ENCODE measurements at places on chromosomes 16 and 17. TPM values are rescaled to one million over a fixed set of nuclear protein-coding genes. Genes with fewer than 3 reads are reported as not detected.

DNA sequence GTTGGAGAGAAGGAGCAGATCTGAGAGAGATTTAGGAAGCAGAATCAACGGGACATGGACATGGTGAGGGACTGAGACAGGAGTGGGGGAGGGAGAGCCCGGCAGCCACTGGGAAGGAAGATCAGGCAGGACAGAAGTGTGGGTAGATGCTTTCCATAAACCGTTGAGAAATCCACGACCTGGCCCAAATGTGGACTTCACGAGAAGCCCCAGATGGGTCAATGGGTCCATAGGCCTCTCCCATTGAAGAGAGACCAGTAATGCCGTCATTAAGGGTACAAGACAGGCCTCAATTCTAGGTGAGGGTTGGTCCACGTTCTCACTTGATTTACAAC, 530 bp upstream of the CCL22 start:
- DNase-seq = no peak

GRCh38 chr16:69942099-69942491, 9.0 kb upstream of the CLEC18A start:
- no peak for DNase-seq

GRCh38 chr17:21397341-21398190, 21.4 kb downstream of the KCNJ12 start:
- DNase-seq = no peak

DNA sequence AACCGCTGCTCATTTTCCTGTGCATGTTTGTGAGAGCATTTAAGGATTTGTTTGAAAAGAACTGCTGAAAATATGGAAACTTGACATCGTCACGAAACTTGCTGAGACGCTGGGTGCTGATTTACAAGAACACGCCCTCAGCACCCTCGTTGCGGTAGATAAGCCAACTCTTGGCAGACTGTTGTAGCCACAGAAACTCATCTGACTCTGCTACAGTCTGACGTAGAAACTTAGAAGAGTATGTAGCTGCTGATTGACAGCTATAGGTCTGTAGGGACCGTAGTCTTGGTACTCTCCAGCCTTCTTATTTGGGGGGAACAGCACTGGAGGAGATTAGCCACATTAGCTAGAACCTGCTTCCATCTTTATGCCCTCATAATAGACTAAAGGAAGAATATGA, 36.1 kb upstream of the MYH2 start:
- DNase-seq = no peak

DNA sequence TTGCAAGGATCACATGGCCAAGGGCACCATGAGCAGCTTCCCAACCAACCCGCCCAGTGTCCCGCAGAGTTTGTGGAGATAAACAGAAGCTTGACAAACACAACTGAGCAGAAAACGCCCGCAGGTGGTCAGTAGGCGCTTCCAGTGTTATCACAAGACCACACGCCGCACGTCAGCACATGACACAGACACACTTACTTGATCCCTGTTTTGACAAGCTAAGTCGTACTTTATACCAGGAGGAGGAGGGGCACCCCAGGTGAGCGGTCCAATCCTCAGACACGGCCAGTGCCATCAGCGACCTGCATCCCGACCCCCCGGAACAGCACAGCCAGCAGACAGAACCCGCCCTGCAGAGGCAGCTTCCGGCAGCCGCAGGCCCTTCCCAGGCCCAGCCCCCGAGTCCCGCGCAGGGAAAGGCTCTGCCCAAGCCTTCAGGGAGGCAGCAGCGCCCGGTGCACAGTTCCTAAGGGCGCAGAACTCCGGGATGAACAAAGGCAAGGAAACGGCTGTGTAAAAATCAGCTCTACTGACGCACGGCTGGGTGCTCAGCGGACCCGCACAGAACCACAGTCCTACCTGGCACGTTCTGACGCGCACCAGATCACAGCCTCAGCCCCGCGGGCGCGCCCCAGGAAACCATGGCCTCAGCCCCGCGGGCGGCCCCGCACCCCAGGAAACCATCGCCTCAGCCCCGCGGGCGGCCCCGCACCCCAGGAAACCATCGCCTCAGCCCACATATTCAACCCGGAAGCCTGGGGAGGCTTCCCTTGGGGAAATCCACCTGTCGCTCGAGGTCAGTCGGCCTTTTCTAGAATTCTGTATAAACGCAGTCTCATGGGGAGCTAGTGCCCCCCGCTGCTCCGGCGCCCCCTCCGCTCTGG, 27.8 kb downstream of the AXIN1 start:
- DNase-seq = no peak

Gene EVPLL
- total RNA-seq = 0.61 TPM

All from H9 (cell line).